Stimulated activated naive CD8-positive, alpha-beta T cell treated with anti-CD3 and anti-CD28 coated beads, Interleukin-15, Interleukin-2, amounts not matched to agents 100 U/mL and 50 U/mL, for 24 hours (primary cell): ENCODE measurements at places on chromosomes 7 and 10.

DNA sequence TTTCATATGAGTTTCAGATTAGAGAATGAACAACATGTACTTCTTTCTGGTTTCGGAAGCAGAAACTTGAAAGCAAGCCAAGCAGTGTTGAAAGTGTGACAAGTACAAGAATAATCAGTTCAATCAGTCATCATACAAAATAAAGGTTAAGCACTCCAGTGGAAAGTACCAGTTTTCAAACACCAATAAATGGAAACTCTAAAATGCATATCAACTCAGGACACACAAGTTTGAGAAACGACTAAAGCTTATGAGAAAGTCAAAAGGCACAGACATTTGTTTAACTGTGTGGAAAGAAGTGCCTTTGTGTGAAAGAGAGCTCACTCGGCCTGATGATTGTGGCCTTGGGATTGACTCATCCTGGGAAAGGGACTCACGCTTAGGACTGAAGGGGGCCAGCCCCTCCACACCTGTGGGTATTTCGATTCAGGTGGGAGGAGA, 60.6 kb upstream of the AKR1C1 start:
- no peak for DNase-seq

- DNase-seq = peak; percentile 70
Observed at GRCh38 chr10:16809074-16809718, 8.0 kb downstream of the RSU1 start.

GRCh38 chr10:5484205-5484604, 15.2 kb downstream of the CALML5 start:
- DNase-seq = no peak

DNA sequence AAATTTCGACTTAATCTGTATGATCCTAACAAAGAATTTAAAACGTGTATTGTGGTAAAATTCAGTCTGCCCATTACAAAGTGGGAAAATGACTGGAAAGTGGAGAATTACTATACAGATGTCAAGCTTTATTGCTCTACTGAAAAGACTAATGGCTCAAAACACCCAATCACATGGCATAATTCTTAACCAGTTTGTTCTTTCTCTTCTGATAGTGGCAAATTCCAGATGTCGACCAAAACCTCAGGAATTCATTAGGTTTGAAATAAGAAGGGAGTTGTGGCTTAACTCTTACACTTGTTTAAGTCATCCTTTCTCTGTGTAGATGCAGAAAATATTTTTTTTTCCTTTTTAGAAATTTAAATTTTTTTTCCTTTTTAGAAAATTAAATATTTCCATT, 1254.9 kb upstream of the LRRN3 start:
- no peak for DNase-seq

DNA sequence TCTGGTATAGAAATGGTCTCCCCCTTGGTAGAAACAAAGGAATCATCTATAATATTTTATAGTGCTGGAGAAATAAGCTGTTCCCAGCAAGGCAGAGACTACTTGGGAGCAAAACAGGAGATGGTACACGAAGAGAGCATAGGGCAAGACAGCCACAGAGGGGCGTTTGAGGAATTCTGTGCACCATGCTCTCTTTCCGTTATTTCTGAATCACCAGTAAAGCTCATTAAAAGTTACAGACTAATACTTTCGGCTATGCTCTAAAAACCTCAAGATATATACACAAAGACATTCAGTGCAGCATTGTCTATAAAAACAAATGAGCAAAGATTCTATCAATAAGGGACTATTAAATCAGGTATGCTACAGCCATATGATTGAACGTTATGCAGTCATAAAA, 68.5 kb upstream of the FHIP2A start:
- DNase-seq = no peak

- no peak for DNase-seq
Observed at GRCh38 chr10:131490991-131491594, 179.6 kb upstream of the TCERG1L start.

DNA sequence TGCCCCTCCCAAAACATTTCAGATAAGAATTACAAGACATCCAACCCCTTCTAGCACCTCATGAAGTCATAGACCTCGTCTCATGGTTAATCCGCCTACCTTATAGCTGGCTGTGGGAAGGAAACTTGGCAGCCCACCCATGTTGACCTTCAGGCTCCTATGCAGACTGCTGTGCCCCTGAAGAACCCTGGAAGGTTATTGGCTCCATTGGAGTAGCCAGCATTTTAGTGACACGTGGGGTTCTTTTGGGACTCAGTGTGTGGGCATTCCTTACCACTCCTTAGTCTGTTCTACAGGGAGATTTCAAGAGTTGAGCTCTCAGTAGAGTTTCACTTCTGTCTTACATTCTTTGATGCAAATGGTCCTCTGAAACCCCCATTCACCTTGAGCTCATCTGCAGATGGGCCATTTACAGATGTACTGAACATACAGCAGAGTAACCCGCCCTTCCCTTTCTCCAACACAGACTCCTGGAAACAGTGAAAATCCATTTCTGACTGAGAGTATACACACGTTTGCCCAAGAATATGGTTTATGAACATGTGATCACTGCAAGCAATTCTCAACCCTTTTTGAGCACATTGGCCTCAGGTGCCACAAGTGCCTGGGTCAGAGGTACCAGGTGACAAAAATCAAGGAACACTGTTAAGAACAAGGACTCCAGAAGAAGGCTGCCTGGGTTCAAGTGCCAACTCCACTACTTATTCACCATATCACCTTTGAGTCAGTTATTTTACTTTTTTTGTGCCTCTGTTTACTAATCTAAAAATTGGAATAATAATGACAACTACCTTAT, 54.0 kb upstream of the HECW1 start:
- no peak for DNase-seq

GRCh38 chr7:91520645-91521044, 256.4 kb downstream of the FZD1 start:
- DNase-seq = no peak

- no peak for DNase-seq
Observed at GRCh38 chr10:124009231-124010015, 84.0 kb downstream of the CHST15 start.

GRCh38 chr7:29322023-29322712, 127.6 kb downstream of the CHN2 start:
- no peak for DNase-seq

DNA sequence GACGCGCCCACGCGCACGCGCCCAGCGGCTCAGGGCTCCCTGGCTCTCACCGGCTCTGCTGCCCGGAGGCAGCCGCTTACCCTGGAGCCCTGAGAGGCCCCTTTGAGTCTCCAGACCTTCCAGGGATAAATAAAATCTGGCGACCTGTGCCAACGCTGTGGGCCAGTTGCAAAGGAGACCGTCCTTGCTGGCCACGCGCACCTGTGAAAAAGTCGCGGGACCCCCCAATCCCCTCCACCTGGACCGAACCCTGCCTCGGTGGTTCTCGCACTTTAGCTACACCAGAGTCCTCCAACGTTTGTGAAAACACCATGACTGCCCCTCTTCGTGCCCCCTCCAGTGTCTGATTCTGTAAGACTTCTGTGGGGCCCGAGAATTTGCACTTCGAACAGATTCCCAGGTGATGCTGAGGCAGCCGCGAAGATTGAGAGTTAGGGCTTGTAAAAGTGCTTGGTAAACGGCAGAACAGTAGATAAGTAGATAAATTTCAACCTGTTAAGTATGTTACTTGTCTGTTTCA, 102.4 kb upstream of the SVIL start:
- DNase-seq = no peak

DNA sequence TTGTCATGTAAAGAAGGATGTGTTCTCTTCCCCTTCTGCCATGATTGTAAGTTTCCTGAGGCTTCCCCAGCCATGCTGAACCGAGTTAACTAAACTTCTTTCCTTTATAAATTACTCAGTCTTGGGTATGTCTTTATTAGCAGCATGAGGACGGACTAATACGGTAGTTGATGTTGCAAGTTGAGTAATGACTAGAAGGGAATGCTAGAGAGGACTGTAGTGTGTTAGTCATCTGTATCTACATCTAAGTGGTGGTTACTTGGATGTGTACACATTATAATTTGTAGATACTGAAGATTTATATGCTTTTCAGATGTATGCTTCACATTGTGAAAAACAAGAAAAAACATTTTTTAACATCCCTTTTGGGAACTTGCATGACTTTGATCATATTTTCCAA, 244.6 kb downstream of the POLR1F start:
- no peak for DNase-seq

DNA sequence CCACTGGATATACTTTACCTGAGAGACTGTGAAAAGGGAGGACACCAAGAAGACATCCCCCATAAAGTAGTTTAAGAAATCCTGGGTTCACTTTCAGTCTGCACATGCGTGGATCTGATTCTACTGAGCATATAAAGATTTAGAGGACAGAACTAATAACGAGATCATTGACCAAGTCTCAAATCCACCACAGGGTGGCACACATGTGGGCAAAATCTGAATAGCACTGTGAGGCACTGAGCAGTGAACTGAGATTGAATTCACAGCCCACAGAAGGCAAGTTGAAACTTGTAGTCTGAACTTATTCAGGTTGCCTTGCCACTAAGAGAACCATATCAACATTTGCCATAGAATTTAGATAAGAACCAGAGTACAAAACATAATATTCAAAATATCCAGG, 818.6 kb downstream of the GRID1 start:
- DNase-seq = peak; percentile 5

GRCh38 chr10:17208476-17208875, 7.0 kb upstream of the TRDMT1 start:
- no peak for DNase-seq
